Activated CD4-positive, alpha-beta T cell treated with anti-CD3 and anti-CD28 coated beads for 1 hour (primary cell): ENCODE measurements at places on chromosomes 13 and 19.

- DNase-seq, result no peak
Measured at GRCh38 chr19:41330946-41331678, 21.1 kb downstream of the CCDC97 start.

DNA sequence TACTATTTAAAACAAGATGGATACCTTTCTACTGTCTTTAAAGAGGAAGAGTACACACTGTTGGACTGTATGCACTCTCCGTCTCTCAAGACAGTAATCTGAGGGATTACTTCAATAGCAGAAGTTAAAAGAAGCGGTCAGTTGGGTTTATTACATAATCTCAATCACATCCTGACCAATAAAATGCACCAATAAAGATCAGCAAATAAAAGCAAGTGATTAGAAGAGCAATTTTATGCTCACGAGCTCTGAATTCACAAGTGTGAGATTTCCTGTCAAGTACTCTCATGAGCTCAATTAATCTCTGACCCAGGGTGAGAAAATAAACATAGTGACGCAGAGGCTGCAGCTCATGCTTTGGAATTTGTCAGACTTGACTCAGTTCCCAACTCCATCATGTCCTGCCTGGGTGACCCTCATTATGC, 12.2 kb downstream of the ABCC4 start:
- no peak for DNase-seq

- DNase-seq, result no peak
Measured at GRCh38 chr13:52760077-52760476, 20.5 kb upstream of the CNMD start.

GRCh38 chr13:35630551-35631275, 154.2 kb upstream of the MAB21L1 start:
- no peak for DNase-seq

- DNase-seq, result peak; percentile 50
Measured at GRCh38 chr19:35883882-35884281, 15.5 kb downstream of the APLP1 start.

- peak; percentile 50 for DNase-seq
Measured at GRCh38 chr19:588093-588740, 1.5 kb upstream of the HCN2 start.

- no peak for DNase-seq
Measured at GRCh38 chr19:29952177-29952576, 10.1 kb downstream of the URI1 start.

DNA sequence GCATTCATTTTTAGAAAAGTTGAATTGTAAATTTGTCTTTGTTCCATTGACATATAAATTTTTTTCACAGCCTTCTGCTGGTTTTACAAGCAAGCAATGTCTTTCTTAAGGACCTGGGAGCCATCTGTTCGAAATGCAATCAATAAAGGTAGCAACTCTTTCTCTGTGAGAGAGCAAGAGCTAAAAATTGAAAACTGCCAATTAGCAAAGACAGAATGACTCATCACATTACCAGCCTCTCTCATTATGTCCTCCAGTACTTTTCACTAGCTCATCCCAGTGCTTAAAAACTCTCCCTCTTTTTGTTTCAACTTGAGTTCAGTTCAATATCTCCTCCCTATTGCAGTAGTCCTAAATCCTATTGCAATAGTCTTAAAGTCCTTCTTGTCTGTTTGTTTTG, 760.7 kb upstream of the SLITRK6 start:
- no peak for DNase-seq

DNA sequence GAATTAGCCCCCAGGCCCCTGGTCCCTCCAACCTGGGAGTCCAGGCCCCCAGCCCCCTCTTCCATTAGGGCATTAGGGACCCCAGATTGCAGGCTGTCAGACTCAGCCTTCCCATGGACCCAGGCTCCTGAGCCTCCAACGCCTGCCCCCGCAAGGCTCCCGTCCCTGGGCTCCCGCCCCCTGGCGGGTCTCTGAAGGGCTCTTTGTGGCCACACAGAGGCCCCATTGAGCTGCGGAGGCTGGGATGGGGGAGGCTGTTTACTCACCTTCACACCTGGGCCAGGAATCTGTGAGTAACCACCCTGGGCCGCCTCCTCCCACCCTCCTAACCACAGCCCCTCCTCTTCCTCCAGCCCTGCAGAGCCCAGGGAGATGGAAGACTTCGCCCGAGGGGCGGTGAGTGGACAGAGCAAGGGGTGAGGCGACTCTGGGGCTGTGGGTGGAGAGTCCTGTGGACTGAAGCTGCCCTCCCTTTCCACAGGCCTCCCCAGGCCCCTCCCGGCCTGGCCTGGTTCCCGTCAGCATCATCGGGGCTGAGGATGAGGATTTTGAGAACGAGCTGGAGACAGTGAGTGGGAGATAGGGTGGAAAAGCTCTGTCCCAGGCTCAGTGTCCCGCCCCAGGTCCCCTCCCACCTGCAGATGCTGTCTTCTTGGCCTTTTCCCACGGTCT, 4.9 kb downstream of the ARHGEF1 start:
- DNase-seq, result peak; percentile 83

GRCh38 chr13:66958611-66959010, 271.5 kb downstream of the PCDH9 start:
- no peak for DNase-seq

GRCh38 chr19:56964410-56964920, 123.9 kb upstream of the PEG3 start:
- no peak for DNase-seq

DNA sequence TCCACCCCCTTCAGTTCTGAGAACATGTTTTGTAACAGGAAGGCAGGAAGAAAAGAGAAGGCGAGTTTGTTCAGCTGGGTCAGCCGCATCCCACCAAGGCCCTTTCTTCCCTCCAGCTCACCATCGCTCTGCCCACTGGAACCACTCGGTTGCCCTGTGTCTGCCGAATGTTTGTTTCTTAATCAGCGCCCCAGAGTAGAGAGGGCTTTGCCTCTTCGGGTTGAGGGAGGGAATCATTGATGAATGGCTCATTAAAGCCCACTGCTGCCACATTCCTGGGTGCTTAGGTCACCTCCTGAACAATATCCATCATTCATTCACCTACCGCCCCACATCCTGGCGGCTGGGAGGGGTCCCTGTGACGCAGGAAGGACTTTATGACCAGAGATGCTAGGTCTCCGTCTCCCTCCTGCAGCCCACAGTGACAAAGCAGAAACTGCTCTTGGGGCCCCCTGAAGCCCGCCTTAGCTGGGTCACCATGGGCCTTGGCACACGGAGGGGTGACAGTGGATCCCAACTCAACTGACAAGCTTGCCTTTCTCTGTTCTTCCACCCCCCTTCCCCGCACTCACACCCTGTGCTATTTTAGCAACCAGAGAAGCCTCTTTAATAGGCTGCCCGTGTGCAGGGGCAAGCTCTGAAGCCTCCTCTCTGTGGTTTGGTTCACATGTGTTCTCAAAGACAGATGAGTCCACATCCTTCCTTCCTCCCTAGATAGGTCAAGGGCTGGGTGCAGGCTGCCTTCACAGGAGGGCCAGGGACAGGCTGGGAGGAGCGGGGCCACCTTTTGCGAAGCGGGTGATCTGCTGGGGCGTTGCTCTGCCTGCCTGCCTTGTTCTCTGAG, 46.2 kb downstream of the ACTN4 start:
- DNase-seq, result no peak

DNA sequence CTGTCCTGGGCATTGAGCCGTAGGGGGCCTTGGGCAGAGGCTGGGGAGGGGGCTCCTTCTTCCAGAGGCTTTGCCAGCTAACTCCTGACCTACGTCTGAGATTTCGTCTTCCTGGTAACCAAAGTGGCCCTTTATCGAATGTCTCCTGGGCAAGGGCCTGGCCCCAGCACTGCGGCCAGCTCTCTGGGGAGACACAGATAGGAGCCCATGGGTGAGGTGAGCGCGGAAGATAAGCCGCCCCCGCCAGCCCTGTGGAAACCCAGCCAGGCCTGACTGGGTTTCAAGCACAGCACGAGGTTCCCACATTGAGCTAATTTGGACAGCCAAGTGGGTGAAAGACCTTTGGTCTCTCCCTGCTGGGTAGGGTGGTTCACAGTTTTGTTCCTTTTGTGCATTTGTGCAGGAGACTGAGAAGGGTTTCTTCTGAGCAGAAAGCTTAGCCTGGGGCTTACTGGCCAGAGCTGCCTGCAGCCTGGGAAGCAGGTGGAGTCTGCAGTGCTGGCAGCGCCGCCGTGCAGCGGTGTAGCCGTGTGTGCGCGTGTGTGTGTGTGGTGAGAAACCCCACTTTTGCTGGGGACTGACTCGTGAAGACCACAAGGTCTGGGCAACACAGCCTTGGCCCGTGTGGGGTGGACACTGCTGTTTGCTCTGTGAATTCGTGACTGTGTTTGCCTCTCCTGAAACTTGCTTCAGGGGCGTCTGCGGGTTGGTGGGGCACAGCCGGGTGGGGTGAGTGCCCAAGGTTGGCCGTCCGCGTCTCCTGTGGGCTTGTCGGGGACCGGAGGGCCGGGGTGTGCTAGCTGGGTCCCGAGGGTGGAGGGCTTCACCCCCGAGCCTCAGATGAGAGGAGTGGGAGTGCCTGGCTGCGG, 2.5 kb downstream of the BSG start:
- no peak for DNase-seq

DNA sequence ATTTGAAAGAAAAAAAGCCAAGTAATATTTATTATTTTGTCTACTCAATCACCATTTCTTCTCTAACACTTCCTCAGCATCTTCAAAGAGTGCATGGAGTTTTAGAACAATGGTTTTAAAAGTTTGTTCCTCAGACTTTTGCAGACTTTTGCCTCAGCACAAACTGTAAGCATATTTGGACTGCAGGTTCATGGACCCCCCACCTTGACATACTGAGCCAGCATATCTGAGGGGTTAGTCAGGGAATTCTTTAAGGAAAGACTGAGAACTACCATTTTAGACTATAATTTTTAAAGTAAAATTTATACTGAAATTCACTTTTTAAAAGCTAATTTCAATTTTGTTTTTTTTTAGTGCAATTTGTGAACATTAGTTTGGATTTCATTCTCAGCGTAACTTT, 1676.8 kb upstream of the PCDH20 start:
- DNase-seq, result no peak

DNA sequence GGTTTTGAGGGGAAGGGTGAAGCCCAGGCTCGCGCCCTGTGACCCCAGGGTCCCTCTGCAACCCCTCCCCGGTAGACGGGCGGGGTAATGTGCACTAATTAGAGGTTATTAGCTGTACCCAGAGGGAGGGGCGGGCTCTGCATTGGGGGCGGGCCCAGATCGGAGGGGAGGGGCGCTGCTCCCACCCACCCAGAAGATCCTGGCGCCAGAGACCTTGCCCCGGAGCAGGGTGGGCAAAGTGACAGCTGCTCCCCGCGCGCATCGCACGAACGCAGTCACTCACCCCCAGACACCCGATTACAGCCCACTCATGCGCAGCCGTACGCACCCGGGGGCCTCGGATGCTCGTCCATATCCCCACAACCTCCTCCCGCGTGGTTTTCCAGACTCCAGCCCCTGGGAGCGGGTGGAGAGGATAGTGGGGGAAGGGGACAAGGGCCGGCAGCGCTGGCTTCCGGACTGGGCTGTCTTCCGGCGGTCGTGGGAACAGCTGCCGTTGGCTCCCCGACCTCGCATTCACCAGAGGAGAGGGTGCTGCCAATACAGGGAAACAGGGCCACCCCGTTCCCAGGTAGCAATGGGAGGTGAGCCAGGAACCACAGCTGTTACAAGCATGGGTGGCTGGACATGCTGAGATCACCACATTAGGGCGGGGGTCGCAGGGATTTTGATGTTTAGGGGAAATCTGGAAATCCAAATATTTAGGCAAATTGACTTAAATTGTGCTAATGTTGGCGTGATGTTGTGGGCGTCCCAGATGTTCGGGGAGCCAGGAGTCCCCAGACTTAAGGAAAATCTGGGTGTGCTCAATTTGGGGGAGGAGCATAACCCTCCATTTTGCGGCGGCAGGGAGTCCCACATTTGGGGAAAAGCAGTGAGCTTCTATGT, 2.9 kb upstream of the HOOK2 start:
- DNase-seq, result no peak

DNA sequence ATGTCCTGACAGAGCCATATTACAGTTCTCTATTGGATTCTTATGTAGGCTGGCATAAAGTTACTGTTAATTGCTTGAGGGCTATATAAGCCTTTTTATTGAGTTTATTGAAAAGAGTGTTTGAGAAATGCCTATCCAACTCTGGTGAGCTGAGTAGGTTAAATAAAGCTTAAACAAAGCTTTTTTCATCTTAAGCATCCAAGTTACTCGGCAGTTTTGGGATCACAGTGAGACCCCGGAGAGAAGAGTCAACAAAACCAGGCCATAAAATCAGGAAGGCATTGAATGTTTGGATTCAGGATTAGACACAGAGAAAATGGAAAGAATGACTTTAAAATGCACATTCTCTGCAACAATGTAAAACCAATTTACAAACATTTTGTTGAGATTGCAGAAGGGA, 588.5 kb downstream of the DACH1 start:
- DNase-seq, result no peak

DNA sequence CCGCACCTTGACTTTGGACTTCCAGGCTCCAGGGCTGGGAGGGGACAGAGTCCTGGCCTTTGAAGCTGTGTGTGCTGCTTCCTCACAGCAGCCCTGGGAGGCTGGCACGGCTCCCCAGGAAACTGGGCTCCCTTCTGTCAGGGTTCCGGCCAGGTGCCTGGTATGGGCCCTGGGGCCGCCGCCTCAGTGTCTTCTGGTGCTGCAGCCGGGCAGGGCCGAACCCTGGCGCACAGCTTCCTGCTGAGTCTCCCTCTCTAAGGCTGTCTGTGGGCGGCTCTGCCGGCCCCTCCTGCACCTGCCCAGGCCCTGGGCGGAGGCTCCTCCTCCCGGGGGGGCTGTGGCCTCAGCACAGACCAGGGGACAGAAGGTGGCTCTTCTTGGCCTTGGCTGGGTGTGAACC, 32.4 kb downstream of the GPX4 start:
- no peak for DNase-seq

DNA sequence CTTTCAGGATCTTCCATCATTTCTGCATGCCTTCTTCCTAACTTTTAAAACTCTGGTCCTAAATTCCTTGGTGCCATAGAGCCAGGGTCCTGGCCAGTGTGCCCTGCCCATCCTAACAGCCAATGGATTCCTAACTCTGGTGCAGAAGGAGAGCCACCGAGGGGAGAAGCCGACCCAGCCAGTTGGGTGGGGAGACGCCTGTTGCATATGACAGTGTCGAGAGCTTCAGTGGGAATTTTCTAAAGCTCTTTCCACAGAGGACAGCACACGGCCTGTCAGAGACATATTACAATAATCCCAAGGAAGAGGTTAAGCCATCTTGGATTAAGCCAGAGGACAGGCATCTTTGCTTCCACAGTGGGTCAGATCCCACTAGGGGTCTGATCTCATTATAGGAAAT, 180.4 kb downstream of the ZNF536 start:
- DNase-seq, result no peak

DNA sequence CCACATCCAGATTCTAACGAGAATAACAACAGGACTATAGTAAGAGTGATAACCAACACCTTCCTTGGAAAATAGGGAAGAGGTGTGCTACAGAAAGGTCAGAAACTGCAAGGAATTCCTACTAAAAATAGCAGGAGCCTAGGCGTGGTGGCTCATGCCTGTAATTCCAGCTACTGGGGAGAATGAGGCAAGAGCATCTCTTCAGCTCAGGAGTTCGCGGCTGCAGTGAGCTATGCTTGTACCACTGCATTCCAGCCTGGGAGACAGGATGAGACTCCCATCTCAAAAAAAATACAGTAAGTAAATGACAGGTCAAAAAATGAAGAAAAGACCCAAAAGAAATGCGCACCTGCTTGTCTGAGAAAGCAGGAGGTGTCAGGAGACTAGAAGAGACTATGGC, 101.5 kb upstream of the TSHZ3 start:
- DNase-seq, result no peak
